Breast epithelium (tissue), 4 donors: ENCODE measurements at places on chromosomes 3 and 15.

DNA sequence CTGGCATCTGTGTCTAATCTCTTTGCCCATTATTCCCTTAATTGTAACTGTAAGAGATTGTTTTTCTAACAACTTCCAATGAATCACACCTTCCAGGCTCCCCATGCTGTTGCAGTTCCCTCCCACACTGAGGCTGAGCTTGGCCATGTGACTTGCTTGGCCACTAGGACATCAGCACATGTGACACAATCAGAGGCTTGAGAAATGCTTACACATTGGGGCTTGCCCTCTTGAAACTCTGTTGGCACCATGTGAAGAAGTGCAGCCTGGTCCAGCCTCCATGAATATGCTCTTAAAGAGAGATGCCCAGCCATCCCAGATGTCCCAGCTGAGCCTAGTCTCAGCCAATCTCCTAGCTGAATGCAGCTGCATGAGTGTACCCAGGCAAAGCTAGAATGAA lies 326.8 kb upstream of the SOX2 start:
- H3K36me3 ChIP-seq: no peaks in the 10 kb centered on the region
- no peaks in the 10 kb centered on the region for H3K4me1 ChIP-seq
- no peaks in the 10 kb centered on the region for H3K27me3 ChIP-seq
- DNase-seq: no peak
- no peak overlapping the region for H3K4me3 ChIP-seq
- no peak overlapping the region for H3K27ac ChIP-seq

GRCh38 chr3:111592143-111592542 lies 3.0 kb downstream of the ZBED2 start:
- DNase-seq: no peak
- no peaks in the 10 kb centered on the region for H3K27me3 ChIP-seq
- no peaks in the 10 kb centered on the region for H3K36me3 ChIP-seq
- H3K27ac ChIP-seq: no peak overlapping the region
- no peak overlapping the region for H3K4me3 ChIP-seq
- no peaks in the 10 kb centered on the region for H3K4me1 ChIP-seq

GRCh38 chr3:15387171-15387581 lies 40.2 kb downstream of the METTL6 start:
- peak overlapping the region; percentile 9 for H3K27ac ChIP-seq
- H3K4me3 ChIP-seq: no peak overlapping the region
- no peaks in the 10 kb centered on the region for H3K27me3 ChIP-seq
- no peak for DNase-seq
- H3K36me3 ChIP-seq: no peaks in the 10 kb centered on the region

DNA sequence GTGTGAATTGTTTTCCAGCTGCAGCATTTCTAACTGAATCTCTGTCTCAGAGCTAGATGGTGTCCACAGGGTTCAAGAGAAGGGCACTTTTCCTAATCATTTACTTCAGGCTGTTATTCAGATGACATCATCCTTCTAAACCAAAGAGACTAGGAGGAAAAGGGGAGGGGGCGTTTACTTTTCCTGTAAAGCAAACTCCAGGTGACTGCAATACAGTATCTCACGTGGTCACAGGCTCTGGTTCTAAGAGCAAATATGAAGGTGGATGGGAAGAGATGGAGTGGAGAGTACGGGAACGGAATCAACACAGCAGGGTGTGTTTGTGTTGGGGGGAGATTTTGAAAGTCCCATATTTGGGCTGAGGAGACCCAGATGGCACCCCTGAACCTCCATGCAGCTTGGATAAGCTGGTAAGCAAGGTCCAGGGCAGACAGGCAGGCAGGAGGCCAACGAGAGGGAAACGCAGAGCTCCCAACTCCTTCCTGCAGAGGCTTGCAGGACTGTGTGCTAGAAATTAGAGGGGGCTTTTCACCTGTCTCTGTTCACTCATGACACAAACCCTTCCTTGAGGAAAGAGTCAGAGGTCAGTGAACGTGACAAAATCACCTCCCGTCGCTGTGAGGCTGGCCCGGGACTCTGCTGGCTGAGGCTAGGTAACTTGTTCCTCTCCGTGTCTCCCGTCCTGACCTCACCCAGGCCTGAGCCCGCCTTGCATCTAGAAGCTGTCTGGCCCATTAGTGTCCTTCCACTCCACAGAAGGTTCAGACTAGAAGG lies 151.2 kb downstream of the OPA1 start:
- no peak overlapping the region for H3K4me3 ChIP-seq
- DNase-seq: no peak
- H3K27ac ChIP-seq: peak overlapping the region; percentile 8
- H3K36me3 ChIP-seq: no peaks in the 10 kb centered on the region
- H3K27me3 ChIP-seq: no peaks in the 10 kb centered on the region
- H3K4me1 ChIP-seq: no peaks in the 10 kb centered on the region

- no peaks in the 10 kb centered on the region for H3K36me3 ChIP-seq
- no peaks in the 10 kb centered on the region for H3K27me3 ChIP-seq
- no peak overlapping the region for H3K27ac ChIP-seq
- no peaks in the 10 kb centered on the region for H3K4me1 ChIP-seq
- no peak for DNase-seq
- no peak overlapping the region for H3K4me3 ChIP-seq
Observed at GRCh38 chr3:194888916-194889315, 203.2 kb downstream of the FAM43A start.

DNA sequence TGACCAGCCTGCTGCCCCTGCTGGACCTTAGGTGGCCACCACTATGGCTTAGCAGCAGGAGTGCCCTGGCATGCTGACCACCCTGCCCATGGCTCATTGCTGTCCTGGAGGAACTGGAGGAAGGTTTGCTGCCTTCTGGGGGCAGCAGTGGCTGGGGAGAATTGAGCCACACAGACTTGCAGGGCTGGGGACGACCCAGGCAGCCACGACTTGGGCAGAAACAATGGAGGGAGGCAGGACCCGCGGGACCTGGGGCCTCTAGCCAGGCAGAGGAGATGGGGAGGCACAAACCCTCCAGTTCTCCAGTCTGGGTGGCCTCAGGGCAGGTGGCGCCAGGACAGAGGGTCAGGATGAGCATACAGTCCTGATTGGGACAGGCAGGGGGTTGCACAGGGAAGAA lies 32.8 kb downstream of the ADAMTS7 start:
- H3K4me3 ChIP-seq: no peak overlapping the region
- no peaks in the 10 kb centered on the region for H3K27me3 ChIP-seq
- DNase-seq: no peak
- no peaks in the 10 kb centered on the region for H3K36me3 ChIP-seq
- no peaks in the 10 kb centered on the region for H3K4me1 ChIP-seq

DNA sequence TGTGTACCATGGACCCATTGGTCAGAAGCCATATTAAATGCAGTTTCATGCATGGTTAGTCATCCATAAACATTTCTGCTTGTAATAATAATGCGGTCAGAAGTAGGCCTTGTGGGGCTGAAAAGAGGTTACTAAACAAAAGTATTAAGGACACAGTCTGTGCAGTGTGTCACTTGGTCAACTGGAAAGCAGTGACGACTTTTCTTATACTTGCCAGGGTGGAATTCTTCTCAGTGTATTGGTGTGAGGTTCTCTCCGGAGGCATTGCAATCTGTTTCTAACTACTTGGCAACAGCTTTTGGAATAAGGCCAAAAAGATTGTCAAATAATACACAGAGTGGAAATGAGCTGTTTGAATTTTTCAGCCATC lies 46.8 kb downstream of the CHL1 start:
- H3K4me3 ChIP-seq: no peak overlapping the region
- H3K4me1 ChIP-seq: no peaks in the 10 kb centered on the region
- no peaks in the 10 kb centered on the region for H3K36me3 ChIP-seq
- H3K27me3 ChIP-seq: no peaks in the 10 kb centered on the region
- H3K27ac ChIP-seq: peak overlapping the region; percentile 7

DNA sequence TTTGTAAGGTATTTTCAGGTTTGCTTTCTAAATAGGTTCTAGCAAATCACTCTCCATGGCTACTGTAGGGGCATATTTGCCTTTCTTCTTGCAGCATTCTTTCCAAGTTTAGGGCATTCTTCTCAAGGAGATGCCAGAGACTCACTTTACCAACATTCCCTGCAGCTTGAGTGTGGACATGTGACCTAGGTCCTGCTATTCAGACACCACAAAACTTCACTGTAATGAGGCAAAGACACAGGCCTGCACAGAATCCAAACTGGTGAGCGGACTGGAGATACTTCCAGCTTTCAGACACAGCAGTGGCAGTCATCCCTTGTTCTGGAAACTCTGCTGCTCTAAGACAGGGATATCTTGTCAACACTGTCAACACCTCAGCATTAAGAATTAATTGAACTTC lies 146.4 kb upstream of the PFN2 start:
- DNase-seq: no peak
- no peak overlapping the region for H3K4me3 ChIP-seq
- no peaks in the 10 kb centered on the region for H3K36me3 ChIP-seq
- H3K4me1 ChIP-seq: no peaks in the 10 kb centered on the region
- no peaks in the 10 kb centered on the region for H3K27me3 ChIP-seq

DNA sequence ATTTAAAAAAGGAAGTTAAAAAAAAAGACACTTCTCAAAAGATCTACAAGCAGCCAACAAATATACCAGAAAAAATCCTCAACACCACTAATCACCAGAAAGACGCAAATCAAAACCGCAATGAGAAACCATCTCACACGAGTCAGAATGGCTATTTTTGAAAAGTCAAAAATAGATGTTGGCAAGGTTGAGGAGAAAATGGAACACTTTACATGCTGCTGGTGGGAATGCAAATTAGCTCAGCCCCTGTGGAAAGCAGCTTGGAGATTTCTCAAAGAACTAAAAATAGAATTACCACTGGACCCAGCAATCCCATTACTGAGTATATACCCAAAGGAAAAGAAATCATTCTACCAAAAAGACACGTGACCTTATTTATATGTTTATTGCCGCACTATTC lies 574.7 kb upstream of the ADAMTS9 start:
- no peak for DNase-seq
- no peak overlapping the region for H3K4me3 ChIP-seq
- H3K27ac ChIP-seq: no peak overlapping the region
- no peaks in the 10 kb centered on the region for H3K27me3 ChIP-seq

- H3K4me3 ChIP-seq: no peak overlapping the region
- no peaks in the 10 kb centered on the region for H3K4me1 ChIP-seq
- no peak for DNase-seq
- no peaks in the 10 kb centered on the region for H3K27me3 ChIP-seq
Observed at GRCh38 chr3:97515076-97515475, 249.5 kb upstream of the ARL6 start.

DNA sequence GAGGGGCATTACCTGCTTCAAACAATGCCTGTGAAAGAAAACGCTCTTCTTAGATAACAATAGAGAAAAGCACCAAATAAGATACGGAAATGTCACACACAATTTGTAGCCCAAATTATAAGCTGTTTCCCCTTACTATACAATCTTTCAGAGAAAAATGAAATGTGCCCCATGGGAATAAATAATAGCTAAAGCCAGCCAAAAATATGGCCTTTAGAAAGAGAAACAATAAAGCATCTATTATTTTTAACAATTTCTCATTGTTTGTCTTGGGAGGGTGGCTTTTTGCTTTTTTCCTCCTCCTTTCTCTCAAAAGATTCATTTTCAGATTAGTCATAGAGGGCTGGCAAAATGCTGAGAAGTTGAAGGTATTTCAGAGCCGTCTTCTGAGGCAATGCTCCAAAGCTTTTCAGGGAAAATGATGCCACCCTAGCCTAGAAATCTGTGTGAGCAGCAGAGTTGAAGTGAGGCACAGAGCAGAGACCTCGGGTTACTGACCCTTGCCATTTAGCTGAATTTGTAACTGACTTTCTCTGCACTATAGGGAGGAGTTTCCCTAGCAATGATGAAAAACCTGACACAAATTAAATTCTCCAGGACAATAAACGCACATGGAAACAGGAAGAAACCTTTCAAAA lies 86.3 kb upstream of the PRICKLE2 start:
- DNase-seq: no peak
- no peaks in the 10 kb centered on the region for H3K36me3 ChIP-seq
- no peak overlapping the region for H3K4me3 ChIP-seq
- H3K27ac ChIP-seq: peak overlapping the region; percentile 62

DNA sequence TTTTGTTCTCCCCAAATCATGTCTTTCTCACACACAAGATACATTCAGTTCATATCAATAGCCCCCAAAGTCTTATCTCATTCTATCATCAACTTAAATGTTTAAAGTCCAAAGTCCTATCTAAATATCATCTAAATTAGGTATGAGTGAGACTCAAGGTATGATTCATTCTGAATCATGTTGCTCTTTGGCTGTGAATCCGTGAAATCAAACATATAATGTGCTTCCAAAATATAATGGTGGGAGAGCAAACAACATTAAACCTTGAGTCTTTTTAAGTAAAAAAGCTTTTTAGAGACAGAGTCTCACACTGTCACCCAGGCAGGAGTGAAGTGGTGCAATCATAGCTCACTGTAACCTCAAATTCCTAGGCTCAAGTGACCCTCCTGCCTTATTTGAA lies 139.1 kb downstream of the SAMMSON start:
- H3K4me3 ChIP-seq: no peak overlapping the region
- no peak for DNase-seq
- H3K4me1 ChIP-seq: no peaks in the 10 kb centered on the region
- H3K36me3 ChIP-seq: no peaks in the 10 kb centered on the region
- H3K27ac ChIP-seq: no peak overlapping the region

DNA sequence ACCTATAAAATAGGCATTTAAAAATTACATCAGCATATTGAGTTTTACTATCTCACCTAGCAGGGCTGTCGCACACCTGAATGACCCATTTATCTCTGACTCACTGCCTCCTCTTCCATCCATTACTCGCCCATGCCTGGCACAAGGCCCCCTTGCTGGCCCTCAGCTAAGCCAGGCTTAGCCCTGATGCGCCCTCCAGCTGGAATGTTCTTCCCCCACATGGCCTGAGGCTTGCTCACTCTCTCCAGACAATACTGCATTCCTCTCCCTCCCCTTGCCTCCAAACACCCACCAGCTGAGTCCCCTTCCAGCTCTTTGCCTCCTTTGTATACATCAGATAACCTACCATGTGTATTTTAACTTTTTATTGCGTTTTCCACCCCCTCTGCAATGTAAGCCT lies 7.2 kb downstream of the SH3BP5 start:
- H3K4me1 ChIP-seq: peaks cover 45% of the 10 kb centered on the region
- no peaks in the 10 kb centered on the region for H3K36me3 ChIP-seq
- DNase-seq: no peak
- H3K27ac ChIP-seq: peak overlapping the region; percentile 96

DNA sequence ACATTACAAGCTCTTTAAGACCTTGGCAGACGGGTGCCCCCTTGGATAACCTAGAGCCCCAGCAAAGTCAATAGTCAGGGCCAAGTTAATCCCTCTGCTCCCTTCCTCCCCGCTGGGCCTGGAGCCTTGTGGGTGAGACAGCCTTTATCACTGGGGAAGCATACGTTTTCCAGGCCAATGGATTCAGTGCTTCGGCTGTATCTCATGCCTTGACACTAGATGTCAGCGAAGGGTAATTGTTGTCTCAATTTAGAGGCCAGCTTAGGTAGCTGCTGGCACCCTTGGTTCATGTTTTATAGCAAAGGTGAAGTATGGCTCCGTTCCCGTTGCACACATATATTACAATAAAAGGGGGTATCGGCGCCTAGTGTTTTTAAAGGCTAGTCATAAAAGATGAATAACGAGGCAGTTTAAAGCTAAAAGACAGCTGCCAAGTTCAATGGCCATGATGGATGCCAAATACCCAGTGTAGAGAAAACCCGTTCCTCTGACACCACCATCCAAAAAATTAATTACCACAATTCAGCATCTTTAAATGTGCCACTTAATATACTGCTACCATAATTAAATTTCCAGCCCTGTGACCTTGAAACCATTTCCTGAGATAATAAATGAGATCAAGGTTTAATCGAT lies 52.3 kb upstream of the BNIP2 start:
- H3K36me3 ChIP-seq: no peaks in the 10 kb centered on the region
- no peaks in the 10 kb centered on the region for H3K4me1 ChIP-seq
- no peak for DNase-seq
- H3K4me3 ChIP-seq: no peak overlapping the region
- H3K27ac ChIP-seq: no peak overlapping the region
- H3K27me3 ChIP-seq: peaks cover 22% of the 10 kb centered on the region

- no peak for DNase-seq
- no peaks in the 10 kb centered on the region for H3K36me3 ChIP-seq
- no peak overlapping the region for H3K4me3 ChIP-seq
- no peak overlapping the region for H3K27ac ChIP-seq
- no peaks in the 10 kb centered on the region for H3K4me1 ChIP-seq
Observed at GRCh38 chr15:59410391-59410896, 27.5 kb upstream of the FAM81A start.
